ENCODE measurements at places on chromosomes 7 and 10. TPM values are rescaled to one million over a fixed set of nuclear protein-coding genes. Genes with fewer than 3 reads are reported as not detected.

The ANKRD1 gene
- total RNA-seq: 10.8 TPM

GRCh38 chr7:90209776-90210175 lies 1.8 kb upstream of the STEAP2 start:
- DNase-seq: peak; percentile 11

- no peak for DNase-seq
Measured at GRCh38 chr10:104119996-104120395, 2.0 kb upstream of the SFR1 start.

- no peak for DNase-seq
Measured at GRCh38 chr10:88830643-88831268, 20.9 kb downstream of the ANKRD22 start.

Data from IMR-90 (cell line).